ENCODE measurements at places on chromosomes 1 and 21.

DNA sequence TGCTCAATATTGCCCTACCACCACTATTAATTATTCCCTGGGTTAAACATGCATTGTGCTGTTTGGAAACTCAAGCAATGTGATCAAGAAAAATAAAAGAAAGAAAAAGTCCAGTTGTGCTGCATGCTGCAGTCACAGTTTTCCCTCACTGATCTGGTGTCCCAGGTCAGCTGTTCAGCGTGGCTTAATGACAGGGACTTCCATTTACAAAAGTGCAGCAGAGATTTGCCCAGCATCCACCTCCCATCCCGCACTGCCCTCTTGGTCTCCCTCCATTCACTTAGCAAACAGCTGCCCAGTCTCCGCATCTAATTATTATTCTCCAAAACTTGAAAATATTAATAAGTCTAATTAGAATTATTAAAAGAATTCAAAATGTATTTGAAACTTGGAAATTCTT, 2.0 kb upstream of the OR2T4 start:
- DNase-seq, result no peak

GRCh38 chr1:236141447-236142252, 689 bp upstream of the GPR137B start:
- DNase-seq, result no peak

DNA sequence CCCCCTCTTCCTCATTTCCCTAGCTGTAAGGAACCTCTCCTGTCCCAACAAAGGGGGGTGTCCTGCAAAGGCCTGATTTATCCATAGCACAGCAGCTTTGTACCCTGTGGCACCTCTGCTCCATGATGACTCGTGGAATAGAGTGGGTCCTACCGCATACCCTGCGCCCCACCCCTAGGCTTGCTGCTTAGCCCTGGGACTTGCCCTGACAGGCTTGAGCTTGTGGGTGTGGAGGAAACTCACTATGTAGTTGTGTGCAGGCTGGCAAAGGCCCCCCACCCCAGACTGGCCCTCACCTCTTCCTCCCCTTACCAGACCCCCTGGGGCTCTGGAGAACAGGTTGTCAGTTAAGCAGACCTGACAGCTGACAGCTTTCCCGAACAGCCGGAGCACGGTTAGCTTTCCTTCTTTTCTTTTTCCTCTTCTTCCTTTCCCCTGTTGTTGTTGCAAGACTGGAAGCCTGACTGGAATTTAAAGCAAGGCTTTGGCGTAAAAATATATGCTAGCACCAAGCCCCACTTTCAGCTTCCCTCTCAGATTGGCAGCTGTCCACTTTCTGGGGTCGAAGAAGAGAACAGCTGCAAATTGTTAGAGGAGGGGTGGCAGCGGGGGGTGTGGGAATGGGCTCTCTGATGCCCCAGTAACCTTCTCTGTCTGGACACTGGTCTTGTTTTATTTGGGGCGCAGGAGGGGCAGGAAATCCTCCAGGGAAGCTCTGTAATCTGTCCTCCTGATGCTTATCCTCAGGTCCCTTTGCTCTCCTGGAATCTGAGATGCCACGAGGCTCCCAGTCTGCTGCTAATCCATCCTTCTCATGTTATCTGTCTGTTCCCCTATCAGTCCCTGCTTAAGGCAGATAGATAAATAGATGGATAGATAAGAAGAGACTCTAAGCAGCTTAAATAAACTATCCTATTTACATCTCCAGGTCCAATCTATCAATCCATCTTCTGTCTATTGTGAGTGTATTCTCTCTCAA, 134.6 kb downstream of the BRINP2 start:
- DNase-seq, result no peak

GRCh38 chr1:167262836-167263235, 42.1 kb downstream of the POU2F1 start:
- no peak for DNase-seq

GRCh38 chr1:55987491-55988249, 591.7 kb downstream of the PLPP3 start:
- no peak for DNase-seq
